Cardiac septum (tissue), 1 donor: ENCODE measurements at places on chromosomes 7 and 10.

- DNase-seq, result no peak
Measured at GRCh38 chr7:121924269-121925186, 51.6 kb downstream of the PTPRZ1 start.

- DNase-seq, result no peak
Measured at GRCh38 chr10:128908099-128908498, 558.9 kb upstream of the MGMT start.

- DNase-seq, result no peak
Measured at GRCh38 chr10:74104480-74104879, 46.1 kb downstream of the AP3M1 start.

DNA sequence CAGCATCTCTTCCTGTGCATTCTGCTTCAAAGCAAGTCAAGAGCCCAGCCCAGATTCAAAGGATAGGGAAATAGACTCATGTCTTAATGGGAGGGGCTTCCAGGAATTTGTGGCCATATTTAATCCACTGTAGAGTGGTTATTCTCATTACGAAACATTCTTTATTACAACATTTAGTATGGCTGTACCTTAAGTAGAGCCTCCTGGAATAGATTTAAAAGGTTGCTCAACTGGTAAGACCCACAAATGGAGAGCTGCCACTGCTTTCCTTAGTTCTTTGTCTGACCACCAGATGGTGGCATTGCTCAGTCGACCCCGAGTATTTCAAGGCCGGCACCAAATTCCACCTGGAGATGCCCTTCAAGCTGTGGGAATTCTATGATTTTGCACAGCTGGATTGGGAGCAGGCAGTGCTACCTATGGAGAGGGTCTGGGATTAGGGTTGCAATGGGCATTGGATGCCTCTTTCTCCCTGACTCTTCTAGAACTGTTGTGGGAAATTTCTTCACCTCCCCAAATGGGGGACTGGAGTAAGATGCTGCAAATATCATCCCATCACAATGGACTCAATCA, 102.2 kb downstream of the RBM20 start:
- DNase-seq, result no peak

- DNase-seq, result no peak
Measured at GRCh38 chr7:142298627-142299026, 40.8 kb upstream of the PRSS58 start.

GRCh38 chr10:91298224-91298871, 77.9 kb downstream of the PCGF5 start:
- DNase-seq, result peak; percentile 85

DNA sequence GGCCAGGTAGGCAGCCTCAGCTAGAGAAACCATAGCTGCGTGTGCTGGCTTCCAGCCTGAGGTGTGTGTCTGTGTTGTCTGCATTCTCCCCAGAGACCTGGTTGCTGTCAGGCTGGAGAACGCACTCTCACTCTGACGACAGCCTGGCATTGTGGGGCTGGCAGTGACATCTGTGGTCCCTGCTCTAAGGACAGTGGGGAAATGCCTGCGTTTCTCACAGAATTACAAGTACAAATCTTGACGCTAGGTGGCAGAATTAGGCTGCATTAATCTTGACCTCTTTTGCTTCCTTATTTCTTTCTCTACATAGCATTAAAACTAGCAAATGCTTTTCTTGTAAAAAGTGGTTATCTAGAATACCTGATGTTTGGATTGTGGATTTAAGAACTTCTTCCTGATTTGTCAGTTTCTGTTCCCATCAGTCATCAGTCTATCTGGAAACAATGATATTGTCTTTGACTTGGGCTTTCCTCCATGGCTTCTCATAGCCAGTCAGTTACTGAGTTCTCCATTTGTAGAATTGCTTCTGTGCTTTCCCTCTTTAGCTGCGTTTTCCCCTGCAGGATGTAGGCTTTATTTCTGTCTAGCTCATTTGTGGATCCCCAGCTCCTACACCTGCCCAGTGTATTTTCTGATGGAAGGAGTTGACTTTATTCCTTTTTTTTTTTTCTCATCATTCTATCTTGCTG, 86.0 kb downstream of the FANK1 start:
- DNase-seq, result no peak

GRCh38 chr10:3909339-3909738, 124.3 kb upstream of the KLF6 start:
- no peak for DNase-seq

- DNase-seq, result no peak
Measured at GRCh38 chr7:10934292-10934691, 39.4 kb upstream of the PHF14 start.

GRCh38 chr7:131042269-131043160, 285.2 kb upstream of the MKLN1 start:
- no peak for DNase-seq

DNA sequence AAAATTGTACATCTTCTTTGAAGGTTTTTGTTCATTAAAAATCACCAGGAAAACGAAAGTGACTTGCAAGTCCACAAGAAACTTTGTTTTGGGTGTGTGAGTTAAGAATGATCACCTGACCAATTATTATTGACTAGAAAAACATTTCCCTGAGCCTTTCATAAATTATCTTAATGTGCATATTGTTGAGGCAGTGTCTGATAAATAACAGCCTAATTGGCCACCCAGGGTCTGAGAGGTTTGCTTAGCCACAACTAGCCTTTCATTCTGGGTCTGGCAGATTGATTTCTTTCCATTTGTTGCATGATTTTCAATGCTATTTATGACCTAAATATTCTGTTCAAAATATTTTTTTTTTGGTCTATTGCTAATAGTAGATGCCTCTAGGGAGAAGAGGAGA, 152.8 kb downstream of the AUTS2 start:
- DNase-seq, result no peak
